Activated CD4-positive, alpha-beta T cell treated with anti-CD3 and anti-CD28 coated beads, Interleukin-2, amount 50 U/mL, for 24 hours (primary cell): ENCODE measurements at places on chromosomes 2 and 18.

GRCh38 chr2:223046470-223047040 is 5.4 kb upstream of the KCNE4 start:
- DNase-seq = no peak

GRCh38 chr18:59907172-59907571 is 7.4 kb downstream of the PMAIP1 start:
- no peak for DNase-seq

DNA sequence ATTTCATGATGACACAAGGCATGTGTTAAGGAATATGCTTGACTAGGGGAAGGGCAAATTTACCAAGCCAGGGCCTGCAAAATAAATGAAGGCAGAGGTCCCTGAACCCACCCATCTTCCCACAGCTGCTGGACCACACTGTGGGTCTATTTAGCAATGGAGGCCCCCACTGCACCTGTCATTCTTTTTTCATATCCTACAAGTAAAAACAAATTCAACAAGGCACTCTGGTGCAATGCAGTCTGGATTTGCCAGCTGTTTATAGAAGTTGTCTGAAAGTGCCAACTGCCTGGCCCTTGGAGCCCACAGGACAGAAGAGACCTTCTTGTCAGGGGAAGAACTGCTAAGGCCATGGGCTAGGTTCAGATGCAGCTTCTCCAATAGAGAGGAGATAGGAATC is 112.8 kb upstream of the ATL2 start:
- DNase-seq = no peak

GRCh38 chr18:69830189-69830588 is 117.5 kb downstream of the CD226 start:
- no peak for DNase-seq

DNA sequence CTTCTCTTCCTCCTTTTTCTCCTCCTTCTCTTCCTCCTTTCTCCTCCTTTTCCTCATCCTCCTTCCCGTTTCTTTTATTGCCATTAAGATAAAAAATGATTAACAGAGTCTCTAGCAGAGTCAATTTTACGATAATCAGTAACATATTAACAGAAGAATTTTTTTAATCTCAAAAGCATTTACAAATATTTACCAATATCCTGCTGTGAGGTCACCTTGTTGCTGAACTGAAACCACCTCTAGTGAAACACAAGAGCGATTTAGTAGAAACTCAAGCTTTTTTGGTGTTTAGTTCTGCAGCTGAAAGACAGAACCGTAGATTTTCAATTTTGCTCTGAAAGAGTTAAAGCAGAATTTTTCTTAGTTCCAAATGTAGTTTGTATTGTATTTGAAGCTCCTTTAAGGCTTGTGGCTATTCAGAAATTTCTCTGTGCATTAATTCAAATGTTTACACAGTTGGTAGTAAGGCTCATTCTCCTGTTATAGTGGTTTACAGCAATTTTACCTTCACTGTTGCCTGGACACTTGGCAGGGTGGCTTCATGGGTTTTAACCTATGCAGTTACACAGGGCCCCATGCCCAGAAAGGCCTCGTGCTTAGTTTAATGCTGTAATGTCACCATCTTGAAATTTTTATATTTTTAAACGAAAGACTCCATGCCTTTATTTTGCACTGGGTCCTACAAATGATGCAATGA is 1106.6 kb upstream of the FAM98A start:
- DNase-seq = no peak

DNA sequence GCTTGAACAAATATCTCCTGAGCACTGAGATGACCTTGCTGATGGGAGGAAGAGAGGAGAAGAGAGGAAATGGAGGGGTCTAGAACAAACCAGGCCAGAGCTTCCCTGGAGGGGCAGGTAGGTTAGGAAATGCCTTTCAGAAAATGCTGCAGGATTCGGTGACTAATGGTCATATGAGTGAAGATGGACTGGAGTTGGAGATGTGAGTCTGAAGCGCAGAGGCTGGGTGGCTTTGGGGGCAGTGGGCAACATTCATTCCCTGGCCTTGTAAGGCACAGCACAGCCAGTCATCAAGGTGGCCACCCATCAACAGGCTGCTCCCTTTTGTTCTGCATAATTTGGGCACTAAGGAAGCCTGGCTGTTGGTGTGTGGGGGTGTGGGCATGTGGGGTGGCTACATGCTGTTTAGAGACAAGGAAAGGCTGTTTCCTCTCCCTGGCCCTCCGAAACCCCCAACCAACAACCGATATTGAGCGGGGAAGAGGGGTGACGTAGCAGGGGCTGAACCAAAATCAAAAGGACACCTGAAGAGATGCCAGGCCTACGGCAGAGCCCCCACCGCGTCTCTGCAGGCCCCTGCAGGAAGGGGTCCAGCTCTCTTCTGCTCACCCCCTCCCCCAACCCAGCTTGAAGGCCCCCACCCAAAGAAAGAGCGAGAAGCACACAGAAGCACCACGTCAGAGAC is 1.5 kb downstream of the SLC30A3 start:
- DNase-seq = no peak

- no peak for DNase-seq
Measured at GRCh38 chr2:43840965-43841364, 2.2 kb downstream of the ABCG8 start.

- no peak for DNase-seq
Measured at GRCh38 chr2:168500516-168500915, 44.4 kb downstream of the CERS6 start.

GRCh38 chr2:19900931-19901441 is 797 bp downstream of the TTC32 start:
- DNase-seq = no peak

DNA sequence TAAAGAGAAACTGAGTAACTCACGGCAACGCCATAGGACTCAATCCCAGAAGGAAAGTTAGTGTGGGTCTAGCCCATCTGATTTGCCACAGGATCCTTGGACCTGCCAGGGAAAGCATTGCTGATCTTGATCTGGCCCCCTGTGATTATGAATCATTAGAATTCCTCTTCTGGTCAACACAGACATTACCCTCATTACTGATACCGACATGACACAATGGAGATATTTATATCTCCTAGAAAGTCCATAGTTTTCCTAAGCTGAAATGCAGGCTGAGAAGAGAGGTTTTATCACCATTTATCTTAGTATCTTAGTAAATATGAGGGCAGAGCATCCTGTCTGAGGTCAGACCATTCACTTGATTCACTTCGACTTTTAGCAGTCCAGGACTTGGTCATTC is 75.5 kb upstream of the CCDC68 start:
- no peak for DNase-seq

- no peak for DNase-seq
Measured at GRCh38 chr2:164735309-164735919, 106.2 kb downstream of the COBLL1 start.

DNA sequence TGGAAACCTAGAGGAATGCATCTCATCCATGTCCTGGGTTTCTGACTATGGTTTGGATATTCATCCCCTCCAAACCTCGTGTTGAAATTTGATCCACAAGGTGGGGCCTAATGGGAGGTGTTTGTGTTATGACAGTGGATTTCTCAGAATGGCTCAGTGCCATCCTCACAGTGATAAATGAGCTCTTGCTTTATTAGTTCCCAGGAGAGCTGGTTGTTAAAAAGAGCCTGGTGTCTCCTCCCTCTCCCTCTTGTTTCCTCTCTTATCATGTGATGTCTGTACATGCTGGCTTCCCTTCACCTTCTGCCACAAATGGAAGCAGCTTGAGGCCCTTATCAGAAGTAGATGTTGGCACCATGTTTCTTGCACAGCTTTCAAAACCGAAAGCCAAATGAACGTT is 424.3 kb downstream of the DCC start:
- no peak for DNase-seq

GRCh38 chr18:21930177-21930576 is 189.6 kb downstream of the MIB1 start:
- DNase-seq = no peak

GRCh38 chr2:171515672-171516298 is 6.5 kb upstream of the CYBRD1 start:
- no peak for DNase-seq

GRCh38 chr2:74206180-74206688 is 7.8 kb downstream of the MTHFD2 start:
- DNase-seq = no peak

- DNase-seq = no peak
Measured at GRCh38 chr2:85088921-85089320, 44.3 kb upstream of the TCF7L1 start.

DNA sequence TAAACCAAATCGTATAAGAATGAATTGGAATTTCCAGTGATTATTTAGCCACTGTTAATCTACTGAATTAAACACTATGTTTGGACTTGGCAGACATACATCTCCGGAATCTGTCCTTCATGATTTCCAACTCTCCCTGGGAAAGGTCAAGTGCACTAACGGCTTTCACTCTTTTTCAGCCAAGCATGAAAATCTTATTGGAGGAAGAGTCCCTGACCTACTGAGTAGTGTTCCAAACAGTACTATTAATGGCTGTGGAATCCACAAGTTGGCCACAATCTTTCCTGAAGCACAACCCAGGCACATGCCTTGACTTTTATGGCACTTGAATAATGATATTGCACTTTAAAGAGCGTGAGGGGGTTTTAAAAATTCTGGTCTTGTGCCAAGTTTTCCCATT is 318.9 kb upstream of the RND3 start:
- no peak for DNase-seq

DNA sequence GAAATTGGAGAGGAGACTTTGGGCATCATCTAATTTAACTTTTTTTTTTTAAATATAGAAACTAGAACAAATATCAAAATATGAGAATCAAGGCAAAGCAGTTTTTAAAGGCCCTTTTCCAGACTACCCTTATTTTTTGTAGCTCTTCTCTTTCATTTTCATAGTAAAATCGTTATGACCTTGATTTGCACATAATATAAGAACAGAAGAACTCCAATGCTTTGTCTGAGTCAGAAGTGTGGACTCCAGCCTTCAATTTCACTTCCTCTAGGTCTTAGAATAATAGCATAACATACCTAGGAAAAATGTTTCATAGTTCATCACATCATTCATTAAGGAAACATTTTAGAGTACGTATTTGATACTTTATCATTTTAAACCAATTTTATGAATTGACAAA is 74.4 kb downstream of the ANKRD12 start:
- DNase-seq = no peak

GRCh38 chr2:209624192-209624938 is 147.3 kb upstream of the UNC80 start:
- DNase-seq = no peak

GRCh38 chr18:46010676-46011075 is 43.5 kb upstream of the EPG5 start:
- DNase-seq = no peak

GRCh38 chr2:15391751-15392150 is 169.4 kb downstream of the NBAS start:
- no peak for DNase-seq

GRCh38 chr2:32945286-32945685 is 1.5 kb upstream of the LTBP1 start:
- DNase-seq = no peak

DNA sequence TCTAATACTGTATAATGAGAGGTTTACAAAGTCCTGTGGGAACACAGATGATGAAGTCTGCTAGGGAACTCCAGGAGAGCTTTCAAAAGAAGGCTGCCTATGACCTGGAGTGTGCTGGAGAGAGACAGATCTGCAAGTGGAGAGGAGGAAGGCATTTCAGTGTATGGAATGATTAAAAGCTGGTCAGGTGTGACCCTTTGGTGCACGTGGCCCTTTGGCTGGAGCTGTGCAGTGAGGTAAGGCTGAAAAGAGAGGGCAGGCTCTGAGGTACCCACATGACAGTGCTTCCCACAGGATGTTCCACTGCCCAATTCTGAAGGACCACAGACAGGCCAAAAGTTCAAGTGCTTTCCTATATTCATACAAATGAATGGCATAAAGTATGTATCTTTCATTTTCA is 157.1 kb downstream of the DYM start:
- no peak for DNase-seq

DNA sequence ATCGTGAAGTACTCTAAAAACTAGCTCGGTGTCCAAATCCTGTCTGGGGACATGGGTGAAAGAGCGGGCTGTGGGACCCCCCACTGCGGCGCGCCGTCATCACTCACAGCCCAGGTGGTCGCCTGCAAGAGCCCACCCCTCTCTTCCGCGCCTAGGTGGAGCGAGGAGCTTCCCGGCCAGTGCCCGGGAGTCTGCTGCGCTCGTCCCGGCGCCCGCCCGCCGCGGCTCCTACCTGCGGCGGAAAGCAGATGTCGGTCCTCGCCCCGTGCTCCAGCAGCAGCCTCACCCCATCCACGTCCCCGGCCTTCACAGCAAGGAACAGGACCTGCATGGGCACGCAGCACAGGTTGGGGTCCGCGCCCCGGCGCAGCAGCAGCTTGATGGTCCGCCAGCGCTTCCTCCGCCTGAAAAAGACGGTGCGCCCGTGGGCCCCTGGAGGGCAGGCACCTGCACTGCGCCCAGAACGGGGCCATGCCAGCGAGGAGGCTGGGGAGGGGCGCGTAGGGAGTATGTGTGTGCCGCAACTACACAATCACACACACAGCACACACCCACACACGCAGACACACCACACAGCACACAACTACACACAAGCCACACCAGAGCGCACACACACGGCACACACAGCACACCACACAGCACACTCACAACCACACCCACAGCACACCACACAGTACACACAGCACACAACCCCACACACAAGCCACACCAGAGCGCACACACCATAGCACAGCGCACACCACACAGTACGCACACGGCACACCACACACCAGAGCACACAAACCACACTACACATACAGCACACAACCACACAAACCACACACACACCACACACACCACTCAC is 37.4 kb downstream of the ANKMY1 start:
- DNase-seq = no peak

GRCh38 chr2:217393585-217394032 is 533.7 kb upstream of the TNP1 start:
- no peak for DNase-seq

DNA sequence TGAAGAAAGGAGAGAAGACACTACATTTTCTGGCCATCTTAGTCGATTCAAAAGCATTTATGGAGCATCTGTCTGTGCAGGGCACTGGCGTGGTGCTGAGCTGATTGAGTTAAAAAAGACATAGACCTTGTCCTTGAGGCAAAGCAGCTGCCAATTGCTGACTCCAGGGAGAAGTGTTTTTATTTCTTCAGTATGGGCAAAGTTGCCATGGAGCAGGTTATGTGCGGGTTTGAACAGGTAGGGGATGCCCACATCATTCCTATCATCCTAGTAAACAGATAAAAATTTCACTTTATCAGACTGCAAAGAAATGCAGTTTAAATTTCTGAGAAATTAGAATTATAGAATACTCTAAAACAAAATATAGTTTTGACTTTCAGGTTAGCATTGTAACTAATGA is 125.8 kb downstream of the NUP35 start:
- DNase-seq = no peak

GRCh38 chr2:27804146-27804545 is 32.6 kb downstream of the MRPL33 start:
- DNase-seq = no peak

- DNase-seq = no peak
Measured at GRCh38 chr2:98924038-98924830, 11.8 kb downstream of the CRACDL start.

- DNase-seq = no peak
Measured at GRCh38 chr2:47087051-47087450, 68.1 kb downstream of the STPG4 start.

DNA sequence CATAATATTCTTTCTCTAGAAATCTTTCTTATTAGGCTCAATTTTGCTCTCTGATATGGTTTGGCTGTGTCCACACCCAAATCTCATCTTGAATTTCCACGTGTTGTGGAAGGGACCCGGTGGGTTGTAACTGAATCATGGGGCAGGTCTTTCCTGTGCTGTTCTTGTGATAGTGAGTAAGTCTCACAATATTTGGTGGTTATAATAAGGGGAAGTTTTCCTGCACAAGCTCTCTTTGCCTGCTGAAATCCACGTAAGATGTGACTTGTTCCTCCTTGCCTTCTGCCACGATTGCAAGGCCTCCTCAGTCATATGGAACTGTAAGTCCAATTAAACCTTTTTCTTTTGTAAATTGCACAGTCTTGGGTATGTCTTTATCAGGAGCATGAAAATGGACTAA is 73.8 kb downstream of the CAVIN2 start:
- DNase-seq = no peak
